T-helper 17 cell (primary cell): ENCODE measurements at places on chromosomes 5 and 9.

GRCh38 chr5:76691467-76692273, 24.3 kb upstream of the F2R start:
- DNase-seq: no peak

- no peak for DNase-seq
Measured at GRCh38 chr5:144167998-144168397, 2.5 kb downstream of the YIPF5 start.

DNA sequence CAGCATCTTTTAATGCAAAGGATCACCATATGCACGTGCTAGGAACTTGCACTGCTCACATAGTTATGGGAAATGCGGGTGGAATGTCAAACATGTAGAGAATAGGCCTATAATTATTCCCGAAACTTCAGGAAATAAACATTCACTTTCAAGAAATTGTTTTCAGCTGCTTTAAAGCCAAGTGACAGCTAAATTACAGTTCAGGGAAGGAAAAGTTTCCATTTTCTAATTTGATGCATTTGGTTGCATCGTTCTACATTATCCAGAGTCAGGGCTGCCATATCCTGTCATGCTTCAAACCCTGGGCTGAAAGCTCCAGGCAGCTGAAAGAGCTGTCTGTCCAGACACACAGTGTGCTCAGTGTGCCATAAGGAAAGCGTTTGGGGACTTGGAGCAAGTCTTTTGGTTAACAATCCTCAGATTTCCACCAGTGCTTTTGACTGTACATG, 518.1 kb downstream of the CSNK1G3 start:
- no peak for DNase-seq

DNA sequence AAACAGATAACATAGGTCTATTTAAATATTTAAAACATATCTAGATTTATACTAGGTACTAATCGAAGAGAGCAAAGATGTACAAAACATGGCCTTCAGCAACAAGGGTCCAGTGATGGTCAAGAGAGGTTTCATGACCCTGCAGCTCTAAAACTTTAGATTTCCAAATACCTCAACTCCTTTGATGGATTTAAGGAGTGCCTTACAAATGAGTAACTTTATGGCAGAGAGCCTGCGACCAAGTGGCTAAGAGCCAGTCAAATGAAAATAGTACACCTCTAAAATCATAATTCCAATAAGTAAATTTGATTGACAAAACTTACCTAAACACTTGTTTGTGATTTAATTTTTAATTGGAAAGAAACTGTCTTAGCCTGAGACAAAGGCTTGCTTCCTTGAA, 4.7 kb upstream of the SH3RF2 start:
- no peak for DNase-seq

DNA sequence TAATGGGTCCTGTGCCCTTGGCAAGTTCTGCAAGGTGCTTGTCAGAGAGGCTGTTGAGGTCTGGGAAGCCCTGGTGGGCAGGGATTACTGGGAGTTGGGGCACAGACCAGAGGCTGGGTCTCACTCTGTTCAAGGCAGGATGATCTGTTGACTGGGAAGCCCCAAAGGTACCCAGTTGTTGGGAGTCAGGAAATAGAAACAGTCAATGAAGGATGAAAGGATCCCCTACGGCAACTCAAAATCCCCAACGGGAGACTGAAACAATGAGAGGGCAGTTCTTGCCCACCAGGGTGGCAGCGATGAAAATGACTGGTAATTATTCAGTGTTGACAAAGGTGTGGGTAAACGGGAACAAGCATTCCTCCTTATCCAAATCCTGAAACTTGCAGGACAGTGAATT, 31.2 kb downstream of the BNIP1 start:
- DNase-seq: no peak

DNA sequence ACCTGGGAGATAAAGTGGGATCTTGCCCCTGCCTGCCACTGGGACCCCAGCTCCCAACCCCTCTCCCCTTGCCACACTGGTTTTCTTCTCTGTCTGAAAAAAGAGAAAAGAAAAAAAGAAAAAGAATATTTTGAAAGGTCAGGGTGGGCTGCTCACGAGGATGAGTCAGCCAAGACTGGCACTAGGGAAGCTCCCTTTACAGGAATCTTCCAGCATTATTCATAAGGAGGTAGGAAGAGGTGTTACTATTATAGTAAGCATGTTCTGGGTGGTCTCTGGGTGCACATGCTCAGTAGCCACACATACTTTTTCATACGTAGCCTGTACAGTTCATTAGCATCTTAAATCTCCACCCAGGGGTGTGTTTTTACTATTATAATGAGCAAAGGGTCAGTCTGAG, 46.8 kb upstream of the HAND1 start:
- no peak for DNase-seq

DNA sequence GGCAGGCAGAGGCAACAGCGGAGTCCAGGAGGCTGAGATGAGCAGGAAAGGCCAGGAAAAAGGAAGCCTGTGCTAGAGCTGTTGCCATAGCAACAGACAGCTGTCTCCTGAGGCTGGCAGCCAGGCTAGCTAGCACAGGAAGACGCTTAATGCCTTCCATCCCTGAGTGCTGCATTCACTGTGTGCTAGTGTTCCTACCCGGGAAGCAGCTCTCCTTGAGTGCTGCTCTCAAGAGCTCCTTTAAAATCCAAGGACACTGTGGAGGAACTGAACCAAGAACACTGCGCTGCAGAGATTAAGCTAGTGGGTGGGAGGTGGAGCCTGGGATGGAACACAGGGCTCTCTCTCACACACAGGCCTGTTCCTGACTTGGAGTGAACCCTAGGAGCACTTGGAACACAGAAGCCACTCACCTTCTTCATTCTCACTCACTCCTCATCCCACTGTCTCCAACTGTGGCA, 53.5 kb upstream of the IL7R start:
- DNase-seq: no peak
